Right kidney (tissue), 9 donors: ENCODE measurements at places on chromosomes 3 and 15.

DNA sequence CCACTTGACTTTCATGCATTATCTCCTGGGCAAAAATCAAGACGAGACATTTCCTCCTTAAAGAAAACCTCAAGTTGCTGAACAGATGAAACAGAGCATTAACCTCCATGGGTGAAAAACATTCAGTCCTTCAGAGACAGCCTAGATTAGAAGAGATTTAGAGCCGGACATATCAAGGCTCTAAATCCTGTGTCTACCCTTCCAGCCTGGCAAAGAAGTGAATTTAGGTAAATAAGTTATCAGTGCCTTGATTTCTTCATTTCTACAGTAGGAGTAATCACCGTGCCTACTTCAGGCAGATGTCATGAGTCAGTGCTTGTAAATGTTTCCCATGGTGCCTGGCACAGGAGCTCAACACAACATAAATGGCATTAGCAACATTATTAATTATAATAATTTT, 159.3 kb upstream of the PRICKLE2 start:
- no peak for DNase-seq

- no peak for DNase-seq
These were observed 51.9 kb upstream of the MUC13 start for GRCh38 chr3:124986192-124987143.

GRCh38 chr3:191198480-191198879, 561 bp upstream of the OSTN start:
- DNase-seq: no peak

- no peak for DNase-seq
These were observed 9.4 kb upstream of the ADCY5 start for GRCh38 chr3:123458255-123458654.

- no peak for DNase-seq
These were observed 14.9 kb upstream of the CFAP20DC start for GRCh38 chr3:59064728-59065127.

DNA sequence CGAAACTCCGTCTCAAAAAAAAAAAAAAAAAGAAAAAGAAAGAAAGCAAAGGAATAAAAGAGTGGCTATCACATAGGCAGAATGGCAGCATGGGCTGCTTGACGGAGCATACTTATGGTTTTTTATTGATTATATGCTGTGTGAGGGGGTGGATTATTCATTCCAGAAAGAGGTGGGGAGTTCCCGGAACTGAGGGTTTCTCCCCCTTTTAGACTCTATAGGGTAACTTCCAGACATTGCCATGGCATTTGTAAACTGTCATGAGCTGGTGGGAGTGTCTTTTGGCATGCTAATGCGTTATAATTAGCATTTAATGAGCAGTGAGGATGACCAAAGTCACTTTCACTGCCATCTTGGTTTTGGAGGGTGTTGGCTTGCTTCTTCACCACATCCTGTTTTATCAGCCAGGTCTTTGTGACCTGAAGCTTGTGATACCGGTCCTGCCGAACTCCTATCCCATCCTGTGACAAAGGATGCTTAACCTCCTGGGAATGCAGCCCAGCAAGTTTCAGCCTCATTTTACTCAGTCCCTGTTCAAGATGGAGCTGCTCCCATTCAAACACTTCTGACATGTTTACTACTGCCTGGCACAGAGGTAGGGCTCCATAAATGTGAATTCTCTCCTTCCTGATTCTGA, 15.8 kb upstream of the ABHD17C start:
- no peak for DNase-seq

DNA sequence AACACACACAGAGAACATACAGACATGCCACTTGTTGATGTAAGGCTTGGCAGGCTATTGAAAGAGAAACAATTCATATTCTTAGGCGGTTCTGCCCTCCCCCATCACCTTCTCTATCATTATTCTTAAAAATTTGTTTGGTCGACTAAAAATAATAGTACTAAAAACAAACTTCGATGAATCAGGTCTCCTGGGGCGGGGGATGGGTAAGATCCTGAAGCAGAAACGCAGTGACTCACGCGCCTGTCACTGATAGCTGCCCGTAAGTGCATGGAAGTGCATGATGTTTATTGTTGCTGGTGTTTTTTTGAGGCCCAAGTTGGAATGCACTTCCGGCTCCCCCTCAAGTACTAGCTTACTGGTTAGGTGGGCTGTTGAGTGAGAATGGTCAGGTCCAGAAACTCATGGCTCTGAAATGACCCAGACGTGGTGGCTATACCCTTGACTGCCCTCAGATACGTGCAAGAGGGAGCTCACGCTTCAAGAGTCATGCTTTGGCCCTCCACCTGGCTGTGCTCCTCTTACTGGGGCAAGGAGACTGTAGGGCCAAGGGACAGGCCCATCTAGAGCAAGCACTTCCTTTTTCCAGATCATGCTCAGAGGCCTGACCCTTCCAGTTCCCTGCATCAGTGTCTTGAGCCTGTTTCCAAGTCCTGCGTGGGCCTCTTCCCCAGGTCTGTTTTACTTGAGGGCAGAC, 10.9 kb downstream of the SMAD3 start:
- no peak for DNase-seq

GRCh38 chr3:182740710-182741109, 52.6 kb upstream of the ATP11B start:
- DNase-seq: peak; percentile 25

DNA sequence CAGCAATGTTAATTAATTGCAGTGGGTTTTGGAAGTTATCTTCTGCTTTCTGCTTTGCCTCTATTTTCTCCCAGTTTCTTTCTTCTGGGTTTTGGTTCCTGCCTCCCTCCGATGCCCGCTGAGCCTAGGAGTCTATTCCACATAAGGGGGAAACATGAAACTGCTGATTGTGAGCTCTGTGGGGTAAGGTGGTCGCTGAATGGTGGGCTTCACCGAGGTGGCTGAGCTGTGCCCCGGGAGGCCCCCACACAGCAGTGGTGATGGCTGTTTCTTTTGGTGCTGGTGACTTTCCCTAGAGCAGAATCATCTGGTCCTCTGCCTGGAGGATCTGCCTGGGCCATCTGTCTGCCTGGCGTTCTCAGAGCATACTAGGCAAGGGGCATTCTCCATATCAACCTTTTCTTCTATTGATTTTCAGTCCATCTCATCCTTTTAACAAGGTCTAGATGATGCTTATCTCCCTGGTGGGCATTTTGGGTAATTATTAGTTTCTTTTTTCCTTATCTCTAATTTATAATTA, 68.8 kb upstream of the ATP2B2 start:
- no peak for DNase-seq

GRCh38 chr15:38699633-38700230, 135.1 kb upstream of the RASGRP1 start:
- DNase-seq: no peak

DNA sequence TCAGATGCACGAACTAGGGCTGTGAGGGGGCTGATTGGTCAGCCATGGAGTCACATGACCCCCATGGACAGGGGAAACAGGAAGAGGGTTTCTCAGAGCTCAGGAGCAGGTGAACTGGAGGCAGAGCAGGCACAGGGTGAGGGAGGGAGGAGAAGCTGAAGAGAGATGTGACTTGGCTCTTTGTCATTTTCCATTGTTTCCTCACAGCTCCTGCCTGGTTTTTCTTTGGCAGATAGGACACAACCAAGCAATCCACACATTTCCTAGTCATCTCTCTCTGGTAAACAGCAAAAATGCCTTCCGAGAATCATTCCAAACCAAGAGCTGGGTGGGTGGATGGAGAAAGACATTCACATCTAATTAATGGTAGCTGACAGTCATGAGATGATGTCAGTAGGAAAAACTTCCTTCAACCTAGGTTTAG, 43.4 kb upstream of the LMCD1 start:
- DNase-seq: no peak

- no peak for DNase-seq
These were observed 51.1 kb upstream of the SPATA12 start for GRCh38 chr3:57009367-57009766.

DNA sequence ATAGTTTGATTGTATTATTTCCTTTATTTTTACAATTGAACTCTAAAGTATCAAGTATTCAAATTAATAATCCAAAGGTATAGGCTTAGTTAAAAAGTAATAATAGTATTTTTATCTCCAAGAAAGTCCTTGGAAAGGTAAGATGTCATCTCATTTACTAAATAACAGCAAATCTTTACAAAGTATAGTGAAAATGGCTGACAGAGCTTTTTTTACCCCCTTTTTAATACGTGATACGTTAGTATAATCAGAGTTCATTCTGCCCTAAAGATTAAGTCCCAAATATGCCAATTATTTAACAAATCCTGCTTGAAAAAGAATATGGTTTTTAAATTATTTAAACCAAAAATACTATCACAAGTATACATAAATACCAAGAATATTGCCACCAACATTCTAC, 12.2 kb downstream of the CBLB start:
- no peak for DNase-seq

DNA sequence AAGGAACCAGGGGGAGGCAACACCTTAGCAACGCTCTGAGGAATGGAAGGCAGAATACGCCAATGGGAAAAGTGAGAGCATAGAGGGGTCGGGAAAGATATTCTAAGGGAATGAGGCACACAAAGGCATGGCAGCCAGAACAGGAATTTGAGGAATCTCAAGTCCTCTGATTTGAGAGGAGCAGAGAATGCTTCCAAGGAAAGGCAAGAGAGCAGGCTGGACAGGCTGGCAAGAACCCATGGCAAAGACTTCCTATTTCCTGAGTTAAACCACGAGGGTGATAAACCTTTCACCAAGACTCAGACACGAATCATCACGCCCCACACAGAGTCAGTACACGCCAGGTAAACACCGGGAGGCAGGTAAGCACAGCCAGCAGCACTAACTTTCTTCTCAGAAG, 109.8 kb downstream of the IGF2BP2 start:
- DNase-seq: no peak

GRCh38 chr3:23341147-23341838, 138.2 kb downstream of the UBE2E2 start:
- no peak for DNase-seq

GRCh38 chr3:188954590-188955208, 217.1 kb upstream of the TPRG1 start:
- DNase-seq: peak; percentile 54

DNA sequence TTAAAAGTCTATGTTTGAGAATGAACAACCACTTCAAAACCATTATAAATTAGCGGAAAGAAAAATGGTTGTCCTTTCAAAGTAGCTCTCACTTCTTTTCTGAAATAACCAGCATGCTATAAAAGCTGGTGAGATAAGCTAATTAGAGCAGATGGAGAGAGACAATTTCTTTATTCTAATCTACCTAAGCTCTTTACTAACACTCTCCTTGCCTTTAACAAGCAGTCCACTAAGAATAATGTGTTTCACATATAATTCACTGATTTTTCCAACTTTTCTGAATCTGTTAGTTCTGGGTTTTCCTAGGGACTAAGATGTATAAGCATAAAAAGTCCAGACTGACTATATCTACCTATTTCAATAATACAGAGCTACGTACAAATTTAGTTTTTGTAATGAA, at the start of gene IMPG2:
TSS of gene IMPG2 (minus strand) at position 101 of the 400 bp plus-strand sequence. CDS start 203 bp downstream, outside the sequence.
- no peak for DNase-seq

- peak; percentile 35 for DNase-seq
These were observed 68.4 kb upstream of the TNFAIP8L3 start for GRCh38 chr15:51162865-51163762.

- DNase-seq: peak; percentile 4
These were observed 63.2 kb upstream of the SPPL2A start for GRCh38 chr15:50828610-50829206.

- no peak for DNase-seq
These were observed 120.1 kb downstream of the ADAMTS17 start for GRCh38 chr15:100221471-100222348.

GRCh38 chr3:87997298-87997697, 61.5 kb downstream of the CGGBP1 start:
- DNase-seq: no peak

- DNase-seq: no peak
These were observed 16.5 kb downstream of the AADACL2 start for GRCh38 chr3:151750181-151750580.

DNA sequence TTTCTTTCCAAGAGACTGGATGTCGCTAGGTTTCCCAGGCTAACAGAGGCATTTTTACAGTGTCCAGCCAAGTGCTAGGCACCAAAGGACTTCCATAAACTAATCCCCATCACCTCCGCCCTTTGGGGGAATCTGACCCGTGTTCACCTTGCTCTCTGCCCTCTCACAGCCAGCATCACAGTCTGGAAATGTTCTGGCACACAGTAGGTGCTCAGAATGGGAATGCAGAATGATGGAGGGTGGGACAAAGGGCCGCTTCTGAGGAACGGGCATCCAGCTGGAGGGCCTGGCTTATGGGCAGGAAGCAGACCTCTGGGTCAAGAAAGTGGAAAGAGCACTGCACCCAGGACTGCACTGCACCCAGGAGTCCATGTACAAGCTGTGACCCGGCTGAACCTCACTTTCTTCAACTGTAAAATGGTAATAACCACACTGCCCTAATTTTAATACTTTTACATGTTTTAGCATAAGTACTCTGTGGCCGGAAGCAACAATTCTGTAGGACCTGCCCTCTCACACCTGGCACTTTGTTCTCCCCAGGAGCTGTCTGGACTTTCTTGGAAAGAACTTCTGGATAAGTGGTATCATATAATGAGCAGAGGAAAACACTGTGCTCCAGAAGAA, 901 bp upstream of the NMB start:
- no peak for DNase-seq

- DNase-seq: no peak
These were observed 3.1 kb upstream of the FAM240A start for GRCh38 chr3:46609212-46609721.

DNA sequence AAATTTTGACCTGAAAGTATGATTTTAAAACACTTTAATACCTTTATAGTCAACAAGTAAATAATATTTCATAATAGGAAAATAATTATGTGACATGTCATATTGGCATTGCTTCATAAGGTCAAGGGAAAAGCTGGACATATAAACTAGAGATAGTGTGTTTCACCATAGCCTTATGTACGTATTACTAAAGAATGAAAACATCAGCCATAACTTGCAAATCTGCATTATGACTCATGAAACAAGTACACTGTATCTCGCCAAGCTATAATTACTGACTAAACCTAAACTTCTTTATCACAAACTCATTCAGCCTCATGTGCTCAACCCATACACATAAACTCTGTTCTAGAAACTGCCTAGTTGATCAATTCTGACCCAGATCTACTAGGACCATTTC, 950.1 kb downstream of the FHIT start:
- no peak for DNase-seq

DNA sequence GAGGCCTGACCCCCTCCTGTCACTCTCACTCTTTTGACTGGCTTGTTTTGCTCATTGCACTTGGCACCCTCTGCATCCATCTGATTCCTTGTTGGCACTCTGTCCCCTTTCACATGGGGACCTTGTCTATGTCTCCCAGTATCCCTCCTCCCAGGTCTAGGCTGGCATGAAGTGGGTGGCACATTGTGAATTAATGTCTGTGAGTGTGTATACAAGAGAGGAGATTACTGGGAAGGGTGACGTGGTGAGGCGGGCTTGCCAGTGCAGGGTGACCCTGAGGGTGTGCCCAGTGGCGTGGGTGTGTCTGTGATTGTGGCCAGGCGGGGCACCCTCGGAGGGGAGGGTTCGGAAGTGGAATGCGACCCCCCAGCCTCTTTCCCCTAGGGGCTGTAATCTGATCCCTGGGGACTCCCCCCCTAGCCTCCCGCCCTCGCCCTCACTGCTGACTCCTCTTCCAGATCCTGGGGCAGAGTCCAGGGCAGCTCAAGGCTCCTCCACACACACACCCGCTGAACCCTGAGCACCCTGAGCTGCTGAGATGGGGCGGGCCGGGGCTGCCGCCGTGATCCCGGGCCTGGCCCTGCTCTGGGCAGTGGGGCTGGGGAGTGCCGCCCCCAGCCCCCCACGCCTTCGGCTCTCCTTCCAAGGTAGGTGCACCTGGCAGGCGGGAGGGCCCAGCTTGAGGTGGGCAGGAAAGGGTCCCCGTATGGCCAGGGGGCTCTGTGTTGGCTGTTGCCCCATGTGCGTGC, at the start of gene SEMA3B:
TSS of gene SEMA3B (plus strand) at position 445 of the 749 bp plus-strand sequence. CDS start at position 539, 94 bp downstream.
- peak; percentile 75 for DNase-seq
